ENCODE measurements at places on chromosomes 6 and 20.

GRCh38 chr6:84026721-84027164 is 6.8 kb upstream of the MRAP2 start:
- no peak for DNase-seq

GRCh38 chr6:160131636-160132296 is 10.2 kb downstream of the SLC22A1 start:
- DNase-seq: no peak

DNA sequence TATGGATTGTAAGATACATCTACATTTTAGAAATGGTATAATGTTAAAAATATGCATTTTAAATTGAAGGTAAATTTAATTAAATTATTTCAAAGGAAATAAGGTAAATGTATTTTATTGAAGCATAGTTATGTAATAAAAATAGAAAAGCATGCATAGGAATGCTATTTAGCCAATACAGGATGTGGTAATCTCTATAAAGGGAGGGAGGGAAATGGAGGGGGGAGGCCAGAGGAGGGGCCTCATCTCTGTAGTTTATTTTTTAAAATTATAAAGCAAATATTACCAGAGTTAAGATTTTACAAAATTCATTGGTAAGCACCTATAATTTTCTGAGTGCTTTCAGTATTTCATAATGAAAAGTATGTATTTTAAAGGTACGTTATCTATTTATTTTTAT is 27.2 kb downstream of the SLC16A10 start:
- no peak for DNase-seq

- peak; percentile 53 for DNase-seq
These were observed 62.3 kb upstream of the SNX9 start for GRCh38 chr6:157760589-157761330.

DNA sequence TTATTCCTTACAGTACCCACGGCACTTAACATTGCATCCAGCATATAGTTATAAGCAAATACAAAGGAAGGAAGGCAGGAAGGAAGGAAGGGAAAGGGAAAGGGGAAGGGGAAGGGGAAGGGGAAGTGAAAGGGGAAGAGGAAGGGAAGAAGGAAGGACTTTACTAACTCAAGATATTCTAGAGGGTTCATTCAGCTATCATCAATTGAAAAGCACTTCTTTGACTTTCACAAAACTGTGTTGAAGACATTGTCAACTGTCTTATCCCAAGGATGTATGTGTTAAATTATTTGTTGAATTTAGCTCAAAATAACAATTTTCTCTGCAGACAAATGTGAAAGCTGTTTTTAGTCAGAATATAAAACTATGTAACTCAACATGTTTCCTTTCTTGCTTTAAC is 87.7 kb downstream of the EPM2A start:
- DNase-seq: no peak

GRCh38 chr6:157983406-157984119 is 1.9 kb downstream of the SYNJ2 start:
- DNase-seq: no peak

DNA sequence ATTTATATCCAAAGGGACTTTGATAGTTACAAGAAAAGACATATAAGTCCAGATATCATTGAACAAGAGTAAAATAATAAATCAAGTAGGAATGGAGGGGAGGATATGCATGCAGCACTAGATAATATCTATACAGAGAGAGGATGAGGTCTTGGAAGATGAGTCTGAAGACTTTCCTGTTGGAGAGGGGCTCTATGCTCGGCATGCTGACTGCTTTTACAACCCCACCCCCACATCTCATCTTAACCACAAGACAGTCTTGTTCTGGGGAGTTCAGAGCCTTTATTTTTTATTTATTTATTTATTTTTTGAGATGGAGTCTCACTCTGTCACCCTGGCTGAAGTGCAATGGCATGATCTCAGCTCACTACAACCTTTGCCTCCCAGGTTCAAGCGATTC is 48.4 kb upstream of the IER3 start:
- DNase-seq: no peak

- no peak for DNase-seq
These were observed 55.1 kb downstream of the CHD6 start for GRCh38 chr20:41563087-41563486.

GRCh38 chr20:54340667-54341081 is 132.8 kb downstream of the PFDN4 start:
- no peak for DNase-seq

GRCh38 chr6:5478380-5478779 is 217.1 kb downstream of the FARS2 start:
- no peak for DNase-seq

GRCh38 chr20:47125508-47125757 is 230.8 kb downstream of the EYA2 start:
- DNase-seq: no peak

- DNase-seq: no peak
These were observed 40.9 kb downstream of the QRSL1 start for GRCh38 chr6:106670236-106670635.

DNA sequence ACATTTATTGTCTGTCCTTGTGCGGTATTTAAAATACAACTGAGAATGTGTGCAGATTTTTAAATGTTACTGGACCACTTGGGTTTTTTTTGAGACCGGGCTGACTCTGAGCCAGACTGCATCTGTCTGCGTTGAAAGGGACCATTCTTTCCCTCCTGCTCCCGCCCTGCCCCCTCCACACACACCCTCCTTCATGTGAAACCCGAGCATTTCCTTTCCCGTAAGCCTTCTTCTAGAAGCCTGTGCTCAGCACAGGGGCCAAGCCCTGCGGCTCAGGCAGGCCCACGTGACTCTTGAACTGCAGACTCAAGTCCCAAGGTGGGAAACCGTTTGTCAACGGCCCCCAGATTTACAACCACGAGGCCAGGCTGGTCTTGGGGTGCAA is 82.7 kb upstream of the FOXC1 start:
- DNase-seq: no peak

DNA sequence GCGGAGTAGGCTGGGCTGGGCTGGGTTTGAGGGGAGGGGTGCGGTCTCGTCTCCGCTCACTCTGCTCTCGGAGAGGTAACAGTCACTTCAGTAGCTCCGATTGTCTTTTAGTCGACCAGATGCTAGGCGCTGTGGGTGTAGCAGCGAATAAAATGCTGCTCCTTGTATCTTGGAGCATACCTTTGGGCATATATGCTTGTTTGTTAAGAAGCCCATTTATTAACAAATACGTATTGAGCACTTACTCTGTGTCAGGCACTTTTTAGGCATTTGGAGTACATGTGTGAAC is 545 bp downstream of the ACTR5 start:
- DNase-seq: peak; percentile 43

DNA sequence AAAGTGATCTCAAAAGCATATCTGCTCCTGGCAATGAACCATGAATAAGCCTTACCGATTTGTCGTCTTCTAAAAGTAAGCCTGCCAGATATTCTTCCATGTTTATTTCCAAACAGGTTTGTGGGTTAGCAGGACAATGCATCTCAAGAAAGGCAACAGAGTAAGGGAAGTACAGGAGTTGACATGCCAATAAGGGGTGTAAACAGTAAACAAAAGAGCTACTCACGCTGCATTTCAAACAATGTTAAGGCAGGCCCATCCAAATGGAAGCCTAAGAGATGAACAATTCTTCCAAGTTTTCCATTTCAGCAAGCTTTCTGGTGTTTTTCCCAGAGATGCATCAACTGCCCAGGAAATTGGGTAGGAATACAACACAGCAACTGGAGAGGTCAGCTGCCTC is 27.8 kb upstream of the CRIP3 start:
- no peak for DNase-seq

GRCh38 chr6:168883410-168884049 is 370.1 kb downstream of the THBS2 start:
- DNase-seq: no peak

GRCh38 chr20:37673444-37673843 is 20.4 kb upstream of the CTNNBL1 start:
- DNase-seq: no peak

DNA sequence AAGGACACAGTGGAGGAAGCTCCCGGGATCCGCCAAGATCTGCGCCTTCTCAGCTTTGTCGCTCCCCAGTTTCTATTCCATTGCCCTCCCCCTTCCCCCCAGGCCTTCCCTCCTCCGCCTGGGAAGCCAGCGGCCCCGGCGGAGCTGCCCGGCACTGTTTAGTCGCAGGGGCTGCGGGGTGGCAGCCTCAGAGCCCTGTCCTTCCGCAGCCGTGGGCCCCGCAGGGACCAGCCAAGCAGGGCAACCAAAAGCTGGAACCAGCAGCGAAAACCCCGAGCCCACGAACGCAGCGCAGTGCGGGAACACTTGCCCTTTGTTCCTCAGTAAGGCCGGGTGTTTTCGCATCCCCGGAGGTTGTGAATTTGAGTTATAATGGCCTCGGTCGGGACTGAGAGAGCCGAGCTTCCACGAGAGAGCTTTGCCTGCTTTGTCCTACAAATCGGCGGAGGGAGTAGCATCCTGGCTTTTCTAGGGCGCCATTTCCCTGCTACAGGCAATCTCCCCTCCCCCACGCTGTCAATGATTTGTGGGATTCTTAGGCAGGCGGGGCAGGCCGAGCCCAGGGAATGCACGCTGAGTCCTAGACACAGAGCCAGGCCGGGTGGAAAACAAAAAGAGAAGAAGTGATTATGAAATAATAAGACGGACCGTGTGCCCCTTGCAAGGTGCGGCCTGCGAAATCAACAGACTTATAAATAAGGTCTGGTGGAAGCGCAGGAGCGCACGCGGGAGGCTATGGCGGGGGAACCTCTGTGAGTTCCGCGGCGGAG is 4.0 kb upstream of the TUBB2B start:
- no peak for DNase-seq

- peak; percentile 25 for DNase-seq
These were observed 40.7 kb downstream of the KCNK5 start for GRCh38 chr6:39188571-39188970.

DNA sequence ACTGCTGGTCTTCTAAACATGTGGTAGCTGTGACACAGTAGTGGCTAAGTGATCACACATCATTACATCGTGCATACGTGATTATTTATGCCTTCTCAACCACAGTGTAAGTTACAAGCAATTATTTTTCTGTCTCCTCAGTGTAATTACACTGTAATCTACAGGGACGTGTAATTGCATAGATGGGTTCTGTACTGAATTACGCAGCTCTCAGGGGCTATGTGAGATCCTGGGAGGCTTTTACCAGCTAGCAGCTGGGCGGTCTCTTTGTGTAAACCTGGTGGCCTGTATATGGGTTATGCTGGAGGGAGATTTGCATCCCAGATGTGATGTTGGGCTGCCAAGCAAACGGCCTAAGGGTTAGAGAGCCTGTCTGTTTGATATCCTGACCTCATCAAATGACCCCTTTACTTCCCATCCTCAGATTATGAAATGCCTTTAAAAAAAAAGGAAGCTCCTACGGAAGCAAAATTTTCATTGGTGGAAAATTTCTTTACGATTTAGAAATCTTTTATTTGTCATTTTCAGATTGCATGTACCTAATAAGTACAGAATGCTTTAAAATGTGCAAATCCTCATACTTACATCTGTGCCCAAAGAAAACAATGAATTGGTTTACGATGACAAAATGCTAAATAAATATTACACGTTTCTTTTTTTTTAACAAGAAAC is 402.8 kb upstream of the JAG1 start:
- DNase-seq: no peak

GRCh38 chr20:38255393-38255792 is 5.1 kb downstream of the KIAA1755 start:
- no peak for DNase-seq

DNA sequence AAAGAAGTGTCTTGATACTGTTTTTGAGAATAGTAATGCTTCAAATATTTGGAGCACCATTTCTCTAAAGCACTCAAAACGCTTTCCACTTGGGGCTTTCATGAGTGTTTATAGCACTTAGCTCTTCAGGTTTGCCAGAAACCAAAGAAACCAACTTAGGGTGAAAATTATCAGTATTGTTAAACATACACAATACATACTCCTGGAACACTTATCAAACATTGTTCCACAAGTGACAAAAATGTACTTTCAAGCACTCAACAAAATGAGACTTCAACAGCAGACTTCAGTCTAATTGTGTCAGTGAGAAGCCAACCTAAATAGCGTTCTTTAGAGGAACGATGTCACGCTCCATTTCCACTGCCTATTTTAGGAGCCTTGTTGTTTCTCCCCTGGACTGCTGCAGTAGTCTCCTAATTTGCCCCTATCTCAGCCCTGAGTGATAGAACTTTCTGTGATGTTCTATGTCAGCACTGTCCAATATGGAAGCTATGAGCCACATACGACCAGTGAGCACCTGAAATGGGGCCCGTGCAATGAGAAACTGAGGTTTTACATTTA is 461.3 kb downstream of the KIF16B start:
- DNase-seq: no peak

DNA sequence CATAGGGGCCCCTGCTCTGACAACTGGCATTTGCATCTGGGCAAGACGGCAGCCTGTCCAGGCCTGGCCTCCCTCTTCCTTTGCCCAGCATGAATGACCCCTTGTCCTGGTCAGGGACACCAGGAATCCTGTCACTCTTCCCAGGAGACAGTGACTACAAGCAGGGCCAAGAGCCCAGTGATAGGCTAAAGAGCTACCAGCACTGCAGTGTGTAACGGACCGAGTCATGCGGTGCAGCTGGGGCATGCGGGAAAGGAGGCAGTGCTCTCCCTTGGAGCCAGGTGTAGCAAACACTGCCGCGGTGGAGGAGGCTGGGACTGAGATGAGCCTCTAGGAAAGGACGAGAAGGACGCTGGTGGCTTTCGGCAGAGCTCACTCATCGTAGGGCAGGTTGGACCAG is 38.7 kb upstream of the DSP start:
- no peak for DNase-seq

DNA sequence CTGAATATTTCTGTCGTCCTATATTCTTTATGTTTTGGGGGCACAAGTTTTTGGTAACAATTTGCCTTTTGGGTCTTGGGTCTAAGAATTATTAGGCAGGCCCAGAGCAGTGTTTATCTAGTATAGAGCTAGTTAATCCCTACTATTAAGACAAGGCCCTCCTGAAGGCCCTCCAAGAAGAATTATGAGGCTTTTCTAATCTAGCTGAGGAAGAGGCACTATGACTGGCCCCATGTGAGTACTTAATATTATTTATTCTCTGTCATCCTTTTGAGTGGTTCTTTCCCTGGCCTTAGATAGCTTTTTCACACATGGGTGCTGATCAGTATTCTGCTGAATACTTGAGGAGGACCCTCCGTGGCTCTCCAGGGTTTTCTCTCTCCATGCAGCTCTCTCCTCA is 25.1 kb downstream of the CHMP4B start:
- no peak for DNase-seq

DNA sequence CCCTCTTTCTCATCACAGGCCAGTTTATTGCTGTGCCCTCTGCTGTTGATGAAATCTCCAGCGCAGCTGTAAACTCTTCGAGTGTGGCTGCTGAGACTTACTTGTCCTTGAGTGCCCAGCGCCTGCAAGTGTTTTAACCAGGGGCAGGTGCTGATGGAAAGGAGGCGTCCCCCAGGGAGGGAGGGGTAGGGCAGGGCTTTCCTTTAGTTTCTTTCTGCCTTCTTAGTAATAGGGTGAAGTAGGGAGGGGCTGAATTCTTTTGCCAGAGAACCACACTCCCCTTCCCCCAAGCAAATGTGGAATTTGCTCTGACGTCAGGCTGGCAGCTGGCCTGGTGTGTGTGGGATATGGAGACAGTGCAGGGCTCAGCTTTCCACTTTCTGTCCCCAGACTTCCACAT is 61.2 kb downstream of the IGF2R start:
- DNase-seq: no peak
